ENCODE measurements at places on chromosomes 6 and 20.

- no peak for DNase-seq
Measured at GRCh38 chr6:16564436-16564835, 196.8 kb downstream of the ATXN1 start.

GRCh38 chr6:124131259-124131658 is 327.6 kb downstream of the NKAIN2 start:
- DNase-seq, result no peak

GRCh38 chr6:13508711-13509705 is 21.6 kb upstream of the GFOD1 start:
- no peak for DNase-seq

DNA sequence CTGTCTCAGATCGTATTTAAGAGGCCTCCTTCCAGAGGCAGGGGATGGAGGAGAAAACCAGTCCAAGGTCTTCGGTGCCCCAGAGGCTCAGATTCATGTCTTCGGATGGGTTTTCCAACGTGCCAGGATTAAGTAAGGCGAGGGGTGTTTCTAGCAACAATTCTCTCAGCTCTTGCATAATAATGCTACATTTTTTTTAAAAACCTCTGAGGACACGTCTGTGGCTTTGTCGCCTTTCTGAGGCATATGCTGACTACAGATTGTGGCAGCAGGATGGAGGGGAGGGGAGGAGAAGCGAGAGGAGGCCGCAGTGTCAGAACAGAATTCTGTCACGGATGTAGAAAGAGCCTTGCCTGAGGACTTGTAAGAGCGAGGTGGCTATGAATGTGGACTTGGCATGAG is 17.7 kb upstream of the CCDC167 start:
- peak; percentile 58 for DNase-seq

DNA sequence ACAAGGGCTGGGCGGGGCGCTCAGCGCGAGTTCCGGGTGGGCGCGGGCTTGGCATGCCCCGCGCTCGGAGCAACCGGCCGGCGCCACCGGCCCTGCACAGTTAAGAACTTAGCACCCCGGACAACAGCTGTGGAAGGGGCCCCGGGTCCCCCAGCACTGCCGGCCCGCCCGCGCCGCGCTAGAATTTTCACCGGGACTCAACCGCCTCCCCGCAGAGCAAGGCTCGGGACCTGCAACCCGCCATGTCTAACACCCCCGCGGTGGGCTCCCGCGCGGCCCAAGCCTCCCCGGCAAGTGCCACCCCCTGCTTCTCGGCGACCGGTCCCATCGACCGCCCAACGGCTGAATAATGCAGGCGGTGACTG is 5.2 kb upstream of the PSMG4 start:
- DNase-seq, result no peak

GRCh38 chr20:49982072-49982345 is 771 bp upstream of the SNAI1 start:
- DNase-seq, result no peak

DNA sequence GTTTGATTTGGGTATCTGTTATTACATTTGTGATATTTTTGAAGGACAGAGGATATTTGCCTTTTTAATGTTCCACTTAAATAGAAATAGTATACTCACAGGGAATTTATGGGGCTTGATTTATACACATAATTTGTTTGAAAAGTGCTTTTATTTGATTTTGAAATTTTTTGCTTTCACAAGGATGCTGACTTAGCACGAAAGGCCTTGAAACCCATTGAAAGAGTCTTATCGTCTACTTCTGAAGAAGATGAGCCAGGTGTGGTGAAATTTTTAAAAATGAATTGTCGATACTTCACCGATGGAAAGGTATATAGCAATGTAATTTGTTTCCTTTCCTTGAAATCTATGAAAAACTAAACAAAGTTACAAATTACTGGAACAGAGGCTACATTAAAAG is 74.3 kb upstream of the HINT3 start:
- DNase-seq, result no peak

DNA sequence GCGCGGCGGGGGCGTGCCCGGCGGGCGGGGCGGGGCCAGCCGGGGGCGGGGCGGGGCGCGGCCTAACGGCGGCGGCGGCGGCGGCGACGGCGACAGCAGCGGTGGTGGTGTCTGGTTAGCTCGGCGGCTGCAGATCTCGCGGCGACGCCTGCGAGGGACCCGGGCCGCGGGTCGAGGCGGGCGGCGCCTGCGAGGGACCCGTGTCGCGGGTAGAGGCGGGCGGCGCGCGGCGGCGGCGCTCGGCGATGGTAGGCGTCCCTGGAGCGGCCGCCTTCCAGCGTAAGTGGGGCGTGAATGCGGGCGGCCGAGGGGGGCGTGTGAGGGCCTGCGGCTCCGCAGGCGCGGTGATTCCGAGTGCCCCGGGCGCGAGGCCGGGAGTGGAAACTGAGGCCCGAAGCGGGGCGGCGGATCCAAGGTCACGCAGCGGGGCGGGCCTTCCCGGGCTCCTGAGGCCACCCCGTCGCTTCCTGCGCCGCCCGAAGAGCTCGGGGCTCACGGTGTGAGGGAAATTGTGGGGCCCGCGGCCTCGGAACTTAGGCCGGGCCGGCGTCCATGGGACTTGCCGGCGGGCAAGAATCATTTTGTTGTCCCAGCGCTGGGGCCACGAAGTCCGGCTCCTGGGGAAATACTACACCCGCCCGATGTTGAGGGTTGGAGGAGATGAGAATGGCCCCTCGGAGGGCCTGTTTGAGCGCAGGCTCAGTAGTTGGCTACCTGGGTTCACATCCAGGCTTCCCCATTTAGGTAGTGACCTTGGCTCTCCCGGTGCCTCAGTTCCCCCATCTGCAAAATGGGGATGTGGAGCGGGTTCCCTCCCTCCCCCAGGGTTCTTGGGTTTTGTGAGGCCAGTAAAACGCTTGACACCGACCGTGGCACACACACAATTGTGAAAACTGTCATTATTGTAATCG is at the start of gene CBFA2T2:
Gene CBFA2T2 (plus strand): TSS at position 74 of the 911 bp plus-strand sequence. CDS start 172 bp downstream, at position 246.
- peak; percentile 37 for DNase-seq

DNA sequence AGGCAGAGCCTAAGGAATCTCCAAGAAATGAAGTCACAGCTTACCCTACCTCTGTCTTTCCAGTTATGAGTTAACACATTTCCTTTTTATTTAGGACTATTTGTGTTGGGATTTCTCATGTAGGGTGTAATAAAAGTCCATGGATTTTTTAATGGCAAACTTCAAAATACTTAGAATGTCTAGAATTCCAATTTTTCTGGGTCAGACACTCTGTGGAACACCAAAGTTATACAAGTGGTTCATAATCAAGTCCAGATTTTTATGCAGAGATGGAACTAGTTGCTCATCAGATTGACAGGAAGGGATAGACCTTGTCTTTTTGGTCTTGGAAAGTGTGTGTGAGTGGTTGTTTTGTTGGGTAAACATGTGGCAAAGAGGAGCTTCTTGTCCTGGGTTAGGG is 303.5 kb upstream of the RNF24 start:
- DNase-seq, result no peak

DNA sequence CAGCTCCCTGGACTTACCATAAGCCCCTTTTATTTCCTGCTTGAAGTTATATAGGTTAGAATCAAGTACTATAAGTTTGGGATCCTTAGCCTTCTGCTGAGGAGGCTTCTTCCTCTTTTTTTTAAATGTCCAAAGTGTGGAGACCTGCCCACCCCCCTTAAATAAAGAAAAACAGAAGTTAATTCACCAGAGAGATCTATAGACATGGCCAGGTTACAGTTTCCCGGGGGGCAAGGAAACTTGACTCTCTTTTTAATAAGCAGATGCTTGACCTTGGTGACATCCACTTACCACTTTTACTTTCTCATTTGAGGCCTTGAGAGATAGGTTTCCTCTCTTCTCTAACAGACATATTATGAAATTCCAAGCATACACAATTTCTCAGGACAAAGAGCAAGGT is 88.3 kb downstream of the BMP2 start:
- no peak for DNase-seq

DNA sequence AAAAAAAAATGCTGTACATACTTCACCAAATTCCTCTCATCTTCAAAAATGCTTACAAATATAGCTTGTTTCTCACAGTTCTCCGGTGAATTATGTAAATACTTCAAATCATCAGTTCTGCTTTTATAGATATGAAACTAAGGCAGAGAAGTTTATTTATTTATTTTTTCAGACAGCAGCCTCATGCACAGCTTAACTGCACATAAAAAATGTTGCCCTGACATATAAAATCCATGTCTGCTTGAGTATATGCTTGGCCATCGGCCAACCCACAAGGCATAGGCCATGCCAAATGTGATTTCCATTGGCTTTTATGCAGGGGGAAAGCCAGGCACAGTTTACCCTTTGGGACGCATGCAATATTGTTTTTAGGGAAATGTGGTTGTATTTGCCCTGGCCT is 57.3 kb upstream of the PHACTR2 start:
- no peak for DNase-seq

- DNase-seq, result no peak
Measured at GRCh38 chr6:119865466-119866350, 516.1 kb upstream of the MAN1A1 start.

DNA sequence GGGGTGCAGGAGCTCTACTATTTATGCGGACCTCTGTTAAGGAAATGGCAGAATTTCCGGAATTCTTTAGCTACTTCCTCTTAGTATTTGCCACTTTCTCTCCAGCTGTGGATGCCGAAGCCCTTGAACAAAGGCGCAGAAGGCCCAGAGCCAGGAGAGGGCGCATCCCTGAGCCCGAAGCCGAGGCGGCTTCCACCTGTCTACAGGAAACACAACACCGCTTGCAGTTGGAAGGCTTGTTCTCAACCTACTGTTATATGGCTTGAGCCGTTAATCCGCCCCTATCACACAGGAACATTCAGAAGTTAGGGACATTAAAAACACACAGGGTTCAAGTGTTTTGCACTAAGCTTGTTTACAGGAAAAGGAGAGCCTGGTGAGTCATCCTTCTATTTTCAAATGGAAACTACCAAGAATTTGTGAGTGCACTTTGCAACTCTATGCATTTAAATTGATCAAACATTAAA is 417.1 kb downstream of the BCKDHB start:
- DNase-seq, result no peak

DNA sequence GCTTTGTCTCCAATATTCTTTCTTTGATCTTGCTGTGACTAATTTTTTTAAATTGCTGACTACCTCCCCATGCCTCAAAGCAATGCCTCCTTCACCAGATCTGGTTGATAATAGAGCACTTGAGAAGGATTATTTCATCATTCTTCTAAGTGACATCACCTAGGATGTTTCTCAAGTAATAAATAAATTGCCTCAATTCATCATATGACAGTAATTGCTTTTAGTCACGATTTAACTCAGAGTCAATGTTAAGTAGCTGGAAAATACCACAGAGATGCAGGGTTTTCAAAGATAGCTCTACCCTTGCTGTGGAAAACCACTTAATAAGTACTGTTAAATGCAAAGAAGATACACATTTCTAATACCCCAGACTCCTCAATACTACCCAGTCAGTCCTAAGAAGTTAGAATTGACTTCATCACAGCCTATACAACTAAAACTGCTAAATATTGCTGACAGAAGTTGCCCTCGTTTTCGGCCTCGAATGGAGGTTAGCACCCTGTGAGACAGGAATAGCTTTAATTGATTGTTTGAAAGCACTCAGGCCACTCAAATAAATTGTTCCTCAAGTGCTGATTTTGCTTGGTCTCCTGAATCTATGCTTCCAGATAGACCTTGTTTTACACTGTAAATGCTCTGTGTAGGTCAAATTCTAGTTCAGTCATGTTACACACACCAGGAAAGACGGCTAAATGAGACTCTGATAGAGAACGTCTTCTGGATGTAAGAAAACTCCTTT is 640.6 kb upstream of the CHD6 start:
- no peak for DNase-seq

- no peak for DNase-seq
Measured at GRCh38 chr6:108748055-108748454, 100.2 kb upstream of the ARMC2 start.

DNA sequence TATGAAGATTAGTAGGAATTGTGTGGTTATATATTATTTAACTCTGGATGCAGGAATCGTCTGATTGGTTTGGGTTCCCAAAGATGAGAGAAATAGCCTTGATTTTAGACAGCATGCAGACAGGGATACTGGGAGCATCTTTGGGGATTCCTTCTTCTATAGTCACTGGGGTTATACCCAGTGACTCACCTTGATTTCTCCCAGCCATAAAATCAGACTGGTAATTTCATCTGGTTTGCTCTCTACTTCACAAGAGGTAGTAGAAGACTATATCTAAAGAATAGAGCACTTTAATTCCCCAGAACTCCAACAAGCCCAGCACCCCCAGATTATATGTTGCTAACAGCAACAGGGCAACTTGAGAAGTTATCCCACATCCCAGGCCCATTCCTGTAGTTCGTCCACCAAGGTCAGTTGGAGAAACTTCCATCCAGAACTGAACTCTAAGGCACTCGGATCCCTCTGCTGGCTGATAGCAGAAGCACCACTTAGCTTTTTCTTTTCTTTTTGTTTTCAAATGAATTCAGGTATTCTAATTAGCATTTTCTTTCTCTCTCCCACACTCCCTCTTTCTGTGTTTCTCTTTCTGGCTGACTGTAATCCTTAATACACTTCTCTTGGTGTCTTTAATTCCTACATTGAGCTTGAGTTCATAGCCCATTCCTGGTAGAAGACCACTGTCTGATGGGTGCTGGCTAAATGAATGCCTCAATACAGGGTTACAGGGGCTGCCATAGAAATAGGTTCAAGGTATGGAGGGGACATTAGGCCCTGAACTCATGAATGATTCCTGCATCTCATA is 20.4 kb upstream of the EFHC1 start:
- no peak for DNase-seq

- no peak for DNase-seq
Measured at GRCh38 chr6:73085443-73085871, 139.8 kb downstream of the KHDC1L start.
